ENCODE measurements at places on chromosomes 3 and 15.
A peak's percentile ranks its signal among the peaks of the same experiment; 100 is the strongest.

DNA sequence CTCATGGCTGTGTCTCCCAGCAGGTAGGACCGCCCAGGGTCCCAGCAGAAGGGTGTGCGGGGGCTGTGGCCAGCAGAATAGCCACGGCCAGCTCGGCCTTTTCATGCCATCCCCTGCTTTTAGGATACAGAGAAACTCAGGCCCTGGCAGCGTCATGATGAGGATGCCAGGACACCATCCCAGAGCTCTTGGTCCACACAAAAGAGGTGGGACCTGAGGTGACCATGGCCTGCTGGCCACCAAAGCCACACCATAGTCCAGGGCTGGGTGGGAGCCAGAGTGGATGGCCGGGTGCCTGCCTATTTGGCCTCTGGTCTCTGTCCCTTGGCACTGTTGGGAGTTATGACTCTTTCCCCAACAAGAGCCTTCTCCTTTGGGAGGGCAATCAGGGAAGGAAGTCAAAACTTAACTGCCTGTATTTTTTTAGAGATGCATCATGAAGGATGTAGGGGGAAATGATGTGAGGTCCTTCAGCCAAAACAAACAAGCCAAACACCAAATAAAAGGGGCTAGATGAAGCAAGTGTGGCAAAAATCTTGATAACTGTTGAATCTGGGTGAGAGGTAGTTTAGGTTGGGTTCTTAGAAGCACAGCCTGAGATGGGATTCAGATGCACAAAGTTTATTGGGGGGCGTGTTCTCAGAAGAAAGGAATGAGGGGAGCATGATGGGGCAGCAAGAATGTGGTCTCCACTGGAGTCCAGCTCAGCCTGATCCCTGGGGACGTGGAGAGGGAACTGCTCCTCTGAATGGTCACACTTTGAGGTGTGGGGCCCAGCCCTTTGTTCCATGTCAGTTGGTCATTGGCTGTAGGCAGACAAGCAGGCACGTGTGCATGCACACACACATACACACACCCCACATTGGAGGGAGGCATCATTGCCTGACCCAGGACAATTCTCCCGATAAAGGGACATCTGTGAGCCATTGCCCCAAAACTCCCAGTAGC is 33.2 kb downstream of the SMAD6 start:
- DNase-seq = peak; percentile 57

- DNase-seq = no peak
Measured at GRCh38 chr3:157805538-157805937, 300.7 kb downstream of the SHOX2 start.

DNA sequence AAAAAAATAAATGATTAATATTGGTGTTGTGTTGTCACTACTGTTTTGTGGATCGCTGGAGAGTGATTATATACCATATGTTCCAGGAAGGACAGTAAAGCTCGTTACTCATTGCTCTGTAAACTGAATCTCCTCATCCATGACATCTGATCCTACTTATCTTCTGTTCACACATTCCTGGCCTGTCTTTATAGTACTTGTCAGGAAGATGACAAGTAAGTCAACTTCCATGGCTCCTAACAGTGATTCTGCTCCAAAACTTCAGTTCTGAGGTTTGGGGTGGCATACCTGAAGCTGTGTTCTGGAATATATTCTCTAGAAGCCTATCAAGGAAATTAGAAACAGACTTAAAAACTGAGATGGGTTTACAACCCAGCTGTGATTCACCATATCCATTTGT is 288.9 kb downstream of the ZBBX start:
- no peak for DNase-seq

- no peak for DNase-seq
Measured at GRCh38 chr15:81254277-81254915, 57.7 kb downstream of the IL16 start.

DNA sequence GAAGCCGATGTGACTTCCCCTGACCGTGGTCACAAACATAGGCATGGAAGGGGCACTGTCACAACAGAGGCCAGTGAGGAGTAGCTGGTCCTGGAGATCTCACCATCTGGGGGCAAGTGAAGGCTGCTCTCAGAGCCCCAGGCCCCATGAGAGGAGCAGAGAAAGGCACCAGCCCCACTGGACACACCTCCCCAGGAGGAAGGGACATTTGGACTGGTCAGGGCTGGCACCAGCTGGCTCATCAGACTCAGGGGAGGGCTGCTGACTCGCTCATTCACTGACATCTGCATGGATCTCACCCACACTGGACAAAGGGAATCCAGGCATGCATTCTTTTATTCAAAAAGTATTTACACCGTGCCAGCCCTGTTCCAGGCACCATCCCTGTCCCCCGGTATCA is 26.8 kb downstream of the ESYT3 start:
- no peak for DNase-seq

- no peak for DNase-seq
Measured at GRCh38 chr15:83129791-83130190, 22.3 kb downstream of the TM6SF1 start.

- no peak for DNase-seq
Measured at GRCh38 chr15:31255176-31255510, 71.5 kb upstream of the KLF13 start.

- DNase-seq = no peak
Measured at GRCh38 chr3:89697321-89697916, 590.0 kb downstream of the EPHA3 start.

DNA sequence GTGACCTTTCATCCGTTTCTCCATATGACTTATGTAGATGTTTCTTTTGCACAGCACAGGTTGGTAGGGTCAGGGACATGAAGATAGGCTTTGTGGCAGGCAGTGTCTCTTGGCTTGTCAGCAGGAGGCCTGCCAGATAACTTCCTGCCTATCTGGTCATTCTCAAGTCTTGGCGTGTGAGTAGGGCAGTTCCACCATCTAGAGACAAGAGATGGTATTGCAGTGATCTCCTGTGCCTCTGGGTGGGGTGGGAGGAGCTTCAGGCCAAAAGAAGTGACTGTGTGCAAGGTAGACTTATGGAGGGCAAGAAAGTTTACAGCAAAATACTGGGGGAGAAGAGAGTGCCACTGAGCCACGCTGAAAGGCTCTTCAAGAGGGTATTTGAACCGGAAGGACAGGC is 11.0 kb downstream of the TEX264 start:
- DNase-seq = no peak

GRCh38 chr3:89572261-89572660 is 464.8 kb downstream of the EPHA3 start:
- DNase-seq = no peak

DNA sequence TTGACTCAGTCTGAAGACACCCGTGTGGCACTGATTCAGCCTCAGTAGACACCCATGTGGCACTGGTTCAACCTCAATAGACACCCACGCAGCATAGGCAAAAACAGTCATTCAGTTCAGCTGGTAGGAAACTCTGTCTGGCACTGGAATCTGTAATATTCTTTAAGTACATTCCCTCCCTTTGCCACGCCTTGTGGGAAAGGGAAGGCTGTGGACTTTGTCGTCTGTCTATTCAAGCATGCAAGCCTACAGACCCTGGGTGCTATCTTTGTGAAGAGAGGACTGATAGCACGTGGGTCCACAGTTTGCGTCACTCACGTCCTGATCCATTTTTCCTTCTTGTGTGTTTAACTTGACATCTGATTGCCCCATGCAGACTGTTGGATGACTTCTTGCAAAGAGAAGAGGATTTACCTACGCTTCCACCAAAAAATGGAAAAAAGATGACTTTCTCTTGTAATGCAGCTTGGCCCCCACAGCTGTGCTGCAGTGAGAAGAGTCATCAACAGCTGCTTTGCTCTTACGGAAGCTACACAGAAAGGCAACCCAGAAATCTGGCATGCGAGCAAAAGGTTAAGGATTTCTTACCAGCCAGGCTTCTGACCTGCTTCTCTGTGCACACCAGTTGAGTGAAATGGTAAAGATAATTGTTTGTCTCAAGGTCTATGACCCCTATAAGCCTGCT is 278.1 kb downstream of the ULK4 start:
- no peak for DNase-seq

DNA sequence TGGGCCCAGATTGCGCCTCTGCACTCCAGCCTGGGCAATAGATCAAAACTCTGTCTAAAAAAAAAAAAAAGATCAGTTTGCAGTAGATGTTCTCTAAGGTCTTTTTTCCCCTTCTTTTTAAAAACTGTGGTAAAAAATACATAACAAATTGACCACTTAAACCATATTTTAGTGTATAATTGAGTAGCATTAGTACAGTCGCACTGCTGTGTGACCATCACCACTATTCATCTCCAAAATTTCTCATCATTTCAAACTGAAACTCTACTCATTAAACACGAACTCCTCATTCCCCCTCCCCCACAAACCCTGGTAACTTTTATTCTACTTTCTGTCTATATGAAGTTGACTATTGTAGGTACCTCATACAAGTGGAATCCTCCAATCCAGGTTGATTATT is 160.3 kb downstream of the PEX5L start:
- no peak for DNase-seq

DNA sequence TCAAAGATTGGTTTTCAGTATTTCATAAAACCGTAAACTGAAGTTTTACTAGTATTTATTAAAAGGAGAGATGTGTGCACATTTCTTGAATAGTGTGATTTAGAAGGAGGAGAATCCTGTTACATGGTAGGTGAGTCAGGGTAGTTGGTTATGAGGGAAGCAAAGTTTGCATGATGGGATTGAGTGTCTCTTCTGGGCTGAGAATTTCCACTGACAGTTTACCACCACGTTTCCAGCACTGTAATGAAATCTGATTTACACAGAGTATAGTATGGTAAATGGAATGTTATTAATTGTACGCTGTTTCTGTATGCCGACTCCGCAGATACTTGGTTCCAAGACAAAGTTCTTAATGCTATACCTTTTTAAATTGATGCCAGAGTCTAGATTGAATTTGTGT is 1.6 kb downstream of the NECTIN3 start:
- no peak for DNase-seq

GRCh38 chr3:157100608-157101396 is 59.1 kb downstream of the CCNL1 start:
- no peak for DNase-seq

GRCh38 chr15:52256930-52257733 is 38.5 kb downstream of the MYO5C start:
- no peak for DNase-seq

DNA sequence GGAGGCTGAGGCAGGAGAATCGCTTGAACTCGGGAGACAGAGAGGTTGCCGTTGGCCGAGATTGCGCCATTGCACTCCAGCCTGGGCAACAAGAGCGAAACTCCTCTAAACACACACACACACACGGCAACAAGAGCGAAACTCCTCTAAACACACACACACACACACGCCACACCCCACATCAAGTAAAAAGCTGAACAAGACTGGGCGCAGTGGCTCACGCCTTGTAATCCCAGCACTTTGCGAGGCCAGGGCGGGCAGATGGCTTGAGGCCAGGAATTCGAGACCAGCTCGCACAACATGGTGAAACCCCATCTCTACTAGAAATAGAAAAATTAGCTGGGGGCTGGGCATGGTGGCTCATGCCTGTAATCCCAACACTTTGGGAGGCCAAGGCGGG is 49.0 kb downstream of the HOMER2 start:
- no peak for DNase-seq

- DNase-seq = no peak
Measured at GRCh38 chr3:65356331-65357248, 668.8 kb upstream of the ADAMTS9 start.

DNA sequence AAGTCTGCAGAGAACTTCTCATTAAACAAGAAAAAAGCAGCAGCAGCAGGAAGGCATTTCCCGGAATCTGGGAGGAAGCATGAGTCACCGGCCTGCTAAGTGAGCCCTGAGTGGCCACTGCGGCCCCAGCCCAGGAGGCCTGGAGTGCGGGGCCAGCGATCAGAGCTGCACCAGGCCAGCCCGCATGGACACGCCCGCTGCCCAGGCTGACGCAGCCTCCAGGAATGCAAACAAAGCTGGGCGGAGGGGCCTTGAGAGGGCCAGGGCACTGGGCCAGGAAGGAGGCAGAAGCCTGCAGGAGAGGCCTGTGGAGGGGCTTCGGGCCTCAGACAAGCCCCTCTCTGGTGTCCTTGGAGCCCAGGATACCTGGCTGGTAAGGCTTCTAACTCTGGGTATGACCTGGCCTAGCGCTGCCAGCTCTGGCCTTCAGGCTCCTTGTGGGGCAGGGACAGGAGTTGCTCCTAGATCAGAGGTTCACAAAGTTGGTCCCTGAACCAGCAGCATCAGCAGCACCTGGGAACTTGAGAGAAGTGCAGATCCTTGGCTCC is 101.2 kb downstream of the SMAD6 start:
- peak; percentile 70 for DNase-seq

DNA sequence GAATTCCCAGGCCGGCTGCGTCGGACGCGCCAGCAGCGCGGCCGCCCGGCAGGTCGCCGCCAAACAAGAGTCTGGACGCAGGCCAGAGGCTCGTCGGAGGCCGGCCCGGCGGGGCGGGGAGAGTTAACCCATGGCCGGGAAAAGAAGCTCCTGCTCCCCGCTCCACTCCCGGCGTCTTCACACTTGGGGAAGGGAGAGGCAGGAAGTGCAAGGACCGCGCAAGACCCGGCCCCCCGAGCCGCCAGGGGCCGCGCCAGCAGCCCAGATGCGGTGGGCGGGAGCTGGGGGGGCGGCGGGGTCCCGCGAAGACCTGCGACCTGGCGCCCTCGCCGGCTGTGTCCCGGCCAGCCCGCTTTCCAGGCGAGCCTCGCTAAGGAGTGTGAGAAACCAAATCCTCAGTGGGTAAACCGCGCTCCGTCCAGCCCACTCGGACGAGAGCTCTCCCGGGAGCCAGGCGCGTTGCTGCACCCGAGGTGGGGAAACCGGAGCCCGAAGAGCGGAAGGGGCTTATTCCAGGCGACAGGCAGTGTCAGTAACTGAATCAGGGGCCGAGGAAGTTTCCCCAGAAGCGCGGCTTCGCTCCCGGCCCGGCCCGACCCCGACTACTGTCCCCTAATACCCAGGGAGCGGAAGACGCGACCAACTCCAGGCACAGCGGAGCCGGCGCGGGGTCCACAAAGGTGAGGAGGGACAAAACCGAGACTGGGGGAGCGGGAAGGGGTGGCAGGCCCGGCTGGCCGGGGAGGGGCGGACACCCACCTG is 721 bp downstream of the ADAMTS7 start:
- DNase-seq = no peak

DNA sequence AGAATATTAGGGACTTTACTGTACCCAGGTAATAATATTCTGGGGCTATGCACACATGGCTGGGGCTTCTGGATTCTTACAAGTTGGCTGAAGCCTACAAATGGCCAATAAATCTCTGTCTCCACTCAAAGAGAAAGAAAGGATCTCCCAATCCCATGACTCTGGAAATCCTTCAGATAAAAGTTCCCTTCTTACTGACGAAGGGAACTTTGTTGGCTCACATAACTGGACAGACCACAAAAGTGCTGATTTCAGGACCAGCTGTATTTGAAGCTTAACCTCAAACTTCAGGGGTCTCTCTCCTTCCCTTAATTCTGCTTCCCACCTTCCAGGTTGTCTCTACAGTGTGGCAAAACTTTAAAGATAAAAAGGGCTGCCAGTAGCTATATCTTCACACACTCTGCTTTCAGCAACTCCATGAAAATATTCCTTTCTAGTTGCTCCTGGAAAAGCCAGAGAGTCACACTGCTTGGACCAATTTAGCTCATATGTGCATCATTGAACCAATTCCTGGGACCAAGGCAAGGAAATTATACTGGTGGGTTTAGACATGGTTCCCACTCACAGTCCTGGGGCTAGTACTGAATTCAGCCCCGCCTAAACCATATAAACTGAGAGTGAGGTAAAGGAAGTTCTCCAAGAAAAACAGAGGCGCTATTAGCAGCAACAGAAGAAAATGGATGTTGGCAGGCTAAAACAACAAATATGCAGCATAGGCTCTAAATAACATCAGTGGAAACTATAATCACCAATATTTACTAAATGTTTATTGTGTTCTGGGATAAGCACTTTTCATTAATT is 290.0 kb upstream of the GADL1 start:
- DNase-seq = no peak

All from tibial nerve (tissue), 4 donors.